ENCODE measurements at places on chromosomes 5 and 9.

DNA sequence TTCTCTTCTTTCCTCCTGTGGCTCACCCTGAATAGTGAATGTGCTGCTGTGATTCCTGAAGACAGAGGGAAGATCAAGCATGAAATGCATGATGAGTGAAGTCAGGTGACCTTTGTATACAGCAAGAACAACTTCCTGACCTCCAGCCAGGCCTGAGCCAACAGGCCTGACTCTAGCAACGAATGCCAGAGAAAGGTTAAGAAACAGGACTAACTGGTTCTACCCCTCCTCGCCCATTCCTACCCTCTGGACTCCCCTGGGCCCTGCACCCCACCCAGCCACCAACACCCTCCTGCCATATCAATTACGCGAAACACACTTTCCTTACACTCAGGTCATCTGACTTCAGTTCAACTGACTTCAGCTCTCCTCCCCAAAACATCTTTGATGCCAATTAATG, 4.9 kb downstream of the SUSD1 start:
- no peak for DNase-seq

DNA sequence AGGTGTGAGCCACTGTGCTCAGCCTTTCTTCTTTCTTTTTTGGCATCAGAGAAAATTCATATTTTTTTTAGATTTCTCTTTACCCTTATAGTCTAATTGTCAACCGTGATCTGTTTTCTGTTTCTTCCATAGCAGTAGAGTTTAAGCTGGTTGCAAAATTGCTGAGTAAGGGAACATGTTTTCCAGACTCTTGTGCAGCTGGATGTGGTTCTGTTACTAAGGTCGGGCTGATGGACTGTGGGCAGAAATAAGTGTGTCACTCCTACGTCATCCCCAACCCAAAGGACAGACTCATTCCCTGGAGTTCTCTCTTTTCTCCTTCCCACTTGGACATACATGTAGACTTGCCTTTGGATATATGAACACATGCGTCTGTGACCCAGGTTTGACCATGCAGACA, 64.1 kb upstream of the GOLM1 start:
- no peak for DNase-seq

DNA sequence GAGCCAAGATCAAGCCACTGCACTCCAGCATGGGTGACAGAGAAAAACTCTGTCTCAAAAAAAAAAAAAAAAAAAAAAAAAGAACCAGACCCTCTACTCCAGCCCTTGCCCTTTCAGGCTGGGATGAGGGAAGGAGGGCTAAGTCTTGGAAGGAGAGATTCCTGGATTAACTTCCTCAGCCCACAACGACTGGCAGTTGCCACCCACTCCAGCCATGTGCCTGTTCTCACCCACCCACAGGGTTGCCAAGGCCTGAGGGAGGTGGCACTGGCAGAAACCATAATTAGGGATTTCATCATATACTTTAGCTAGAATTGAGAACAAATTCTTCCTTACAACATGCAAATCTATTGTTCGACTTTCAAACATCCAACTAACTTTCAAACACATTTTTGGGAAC, 87.8 kb upstream of the SLC30A5 start:
- DNase-seq: no peak

GRCh38 chr9:4997196-4997595, 12.1 kb downstream of the JAK2 start:
- DNase-seq: no peak

DNA sequence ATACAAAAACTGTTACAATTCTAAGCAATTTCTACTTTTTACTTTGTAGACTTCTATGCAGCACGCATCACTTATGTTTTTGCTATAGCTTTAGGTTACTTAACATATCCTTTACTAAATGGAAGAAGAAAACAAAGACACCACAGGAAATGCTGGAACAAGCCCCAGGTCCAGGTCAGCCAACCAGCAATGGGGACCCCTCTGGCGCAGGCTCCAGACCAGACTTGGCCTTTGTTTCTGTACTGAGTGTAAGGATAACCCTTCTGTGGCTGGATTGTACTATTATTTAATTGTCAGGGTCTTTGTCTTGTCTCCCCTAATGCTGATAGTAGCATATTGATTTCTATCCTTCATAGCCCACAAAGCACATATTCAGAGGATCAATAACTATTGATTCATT, 4.2 kb downstream of the SEMA4D start:
- DNase-seq: no peak

DNA sequence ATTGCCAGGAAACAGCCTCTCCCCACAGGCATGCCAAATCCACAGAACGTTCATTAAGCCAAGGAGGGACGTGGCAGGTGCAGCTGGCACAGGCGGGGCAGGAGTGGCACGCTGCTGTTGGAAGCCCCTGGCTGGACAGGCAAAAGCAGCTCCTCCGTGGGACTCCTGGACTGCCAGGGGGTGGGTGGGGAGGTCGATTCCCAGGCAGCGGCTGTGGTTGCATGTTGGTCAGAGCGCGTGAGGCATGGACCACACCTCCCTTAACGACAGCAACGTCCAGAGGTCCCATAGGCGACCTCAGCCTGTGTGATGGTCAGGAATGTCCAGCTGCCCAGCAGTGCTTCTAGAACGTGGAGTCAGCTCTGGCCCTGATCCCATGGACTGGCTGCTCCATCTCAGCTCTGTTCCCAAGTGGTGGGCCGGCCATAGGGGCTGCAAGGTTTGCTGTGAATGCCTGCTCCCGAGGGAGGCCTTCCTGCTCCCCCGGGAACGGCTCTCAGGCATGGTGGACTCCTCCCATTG, 6.9 kb downstream of the SLC6A19 start:
- DNase-seq: no peak
